ENCODE measurements at places on chromosomes 2 and 18.

DNA sequence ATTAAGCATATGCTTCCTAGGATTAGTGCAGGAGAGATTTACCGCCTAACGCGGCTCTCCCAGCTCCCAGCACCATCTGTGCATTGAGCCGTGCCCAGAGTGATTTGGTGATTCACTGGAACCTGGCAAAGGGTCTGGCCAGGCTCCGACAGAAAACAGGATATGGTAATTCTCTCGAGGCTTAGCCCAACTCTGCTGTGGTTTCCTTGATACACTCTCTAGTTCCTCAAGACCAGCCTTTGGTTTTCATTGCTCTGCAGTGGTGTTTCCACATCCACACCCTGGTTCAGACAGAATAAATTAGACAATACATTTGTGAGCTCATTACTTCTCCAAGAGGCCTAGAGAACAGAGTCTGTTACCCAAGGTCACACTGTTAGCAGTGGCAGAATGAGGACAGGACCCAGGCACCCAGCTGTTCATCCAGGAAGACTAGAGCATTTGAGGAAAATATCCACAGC is 23.0 kb upstream of the SMAD2 start:
- DNase-seq = no peak

DNA sequence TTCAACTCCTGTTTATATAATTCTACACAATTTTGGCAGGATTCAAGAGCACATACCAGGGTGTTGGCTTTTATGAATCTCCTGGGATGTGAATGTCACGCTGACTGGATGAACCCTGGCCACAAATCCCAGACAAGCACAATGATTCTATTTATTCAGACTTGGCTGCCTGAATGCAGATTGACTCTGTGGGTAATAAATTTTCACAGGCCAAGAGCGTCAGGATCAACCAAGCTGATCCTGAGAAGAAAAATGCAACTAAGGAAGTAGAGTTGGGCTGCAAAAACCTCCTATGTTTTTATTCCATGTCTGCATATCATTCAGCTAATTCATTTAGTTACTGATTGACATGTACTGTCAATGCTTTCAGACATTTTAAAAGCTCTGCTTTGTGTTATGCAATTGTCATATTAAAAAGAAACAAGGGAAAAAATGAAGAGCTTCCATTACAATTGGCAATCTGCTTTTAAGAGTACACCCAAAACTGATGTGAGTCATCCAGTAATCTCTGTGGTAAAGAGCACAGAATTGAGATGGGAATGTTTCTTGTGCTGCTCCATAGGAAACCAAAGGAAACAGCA is 173.0 kb upstream of the REV1 start:
- DNase-seq = no peak

- no peak for DNase-seq
Observed at GRCh38 chr2:159998243-159998642, 64.2 kb downstream of the PLA2R1 start.

GRCh38 chr2:223744580-223744979 is 92.8 kb downstream of the AP1S3 start:
- no peak for DNase-seq
